NCI-H524 treated with DMSO at 0.1 percent for 48 hours (cell line): ENCODE measurements at places on chromosomes 1 and 21.

DNA sequence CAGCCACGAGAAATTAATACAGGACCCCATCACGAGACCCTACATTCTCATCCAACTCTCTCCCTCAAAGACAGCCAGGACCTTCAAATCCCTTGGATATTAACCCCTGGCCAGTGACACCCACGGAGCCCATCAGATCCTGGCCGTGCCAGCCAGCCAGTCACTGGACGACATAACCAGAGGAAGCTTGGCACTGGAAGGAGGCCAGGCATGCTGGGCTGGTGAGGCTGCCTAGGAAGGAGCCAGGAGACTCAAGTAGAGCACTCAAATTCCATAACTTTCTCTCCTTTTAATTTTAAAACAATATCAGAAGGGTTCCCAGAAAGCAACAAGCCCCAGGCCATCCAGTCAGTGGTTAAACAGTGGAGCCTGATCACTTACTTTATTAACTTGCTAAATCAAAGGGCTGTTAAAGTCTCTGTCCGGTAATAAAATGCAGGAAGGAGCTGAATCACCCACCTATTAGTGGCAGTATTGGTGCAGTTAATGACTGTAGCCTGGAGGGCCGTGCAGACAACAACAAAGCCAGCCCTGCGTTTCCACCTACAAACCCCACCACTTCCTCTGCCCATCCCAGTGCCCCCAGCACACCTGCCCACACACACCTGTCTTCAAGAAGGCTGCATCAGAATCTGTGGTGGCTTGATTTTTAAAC, 78.0 kb downstream of the HIVEP3 start:
- DNase-seq, result no peak

GRCh38 chr1:202951437-202951836, 6.7 kb downstream of the ADIPOR1 start:
- DNase-seq, result no peak

DNA sequence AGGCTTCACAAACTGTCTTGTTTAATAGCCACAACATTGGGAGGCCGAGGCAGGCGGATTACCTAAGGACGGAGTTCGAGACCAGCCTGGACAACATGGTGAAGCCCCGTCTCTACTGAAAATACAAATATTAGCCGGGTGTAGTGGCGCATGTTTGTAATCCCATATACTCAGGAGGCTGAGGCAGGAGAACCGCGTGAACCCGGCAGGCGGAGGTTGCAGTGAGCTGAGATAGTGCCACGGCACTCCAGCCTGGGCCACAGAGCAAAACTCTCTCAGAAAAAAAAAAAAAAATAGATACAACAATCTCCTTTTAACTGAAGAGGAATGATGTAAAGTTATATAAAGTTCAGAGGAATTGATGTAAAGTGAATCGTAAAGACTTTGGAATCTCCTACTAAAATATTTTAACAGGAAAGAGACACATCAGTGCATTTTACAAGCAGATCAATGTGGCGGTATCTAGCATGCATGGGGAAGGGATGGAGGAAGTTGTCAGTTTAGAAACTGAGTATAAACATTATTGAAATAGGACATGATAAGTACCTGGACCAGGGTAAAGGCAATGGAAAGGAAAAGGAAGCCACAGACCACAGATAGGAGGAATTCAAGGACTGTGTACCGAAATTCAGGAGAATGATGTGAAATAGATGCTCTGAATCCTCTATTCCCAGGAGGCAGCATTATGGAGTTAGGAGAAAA, 41.5 kb downstream of the PTPRC start:
- DNase-seq, result no peak

DNA sequence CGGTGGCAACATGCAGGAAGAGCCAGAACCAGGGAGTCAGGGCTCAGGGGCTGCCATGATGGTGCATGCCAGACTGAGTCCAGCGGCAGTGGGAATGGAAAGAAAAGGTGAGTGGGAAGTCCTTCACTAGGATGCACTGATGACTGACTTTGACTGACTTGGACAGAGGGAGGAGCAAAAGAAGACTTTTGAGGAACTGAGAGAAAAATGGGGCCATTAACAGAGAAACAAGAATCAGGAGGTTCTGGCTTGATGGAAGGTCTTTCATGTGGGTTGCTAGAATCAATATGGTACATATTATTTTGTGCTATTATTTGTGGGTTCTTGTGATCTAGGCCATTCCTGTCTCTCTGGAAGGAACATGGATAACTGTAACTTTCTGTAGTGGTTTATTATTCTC, 454.6 kb upstream of the PROX1 start:
- no peak for DNase-seq

- no peak for DNase-seq
Observed at GRCh38 chr1:117942293-117942692, 12.8 kb downstream of the WDR3 start.

DNA sequence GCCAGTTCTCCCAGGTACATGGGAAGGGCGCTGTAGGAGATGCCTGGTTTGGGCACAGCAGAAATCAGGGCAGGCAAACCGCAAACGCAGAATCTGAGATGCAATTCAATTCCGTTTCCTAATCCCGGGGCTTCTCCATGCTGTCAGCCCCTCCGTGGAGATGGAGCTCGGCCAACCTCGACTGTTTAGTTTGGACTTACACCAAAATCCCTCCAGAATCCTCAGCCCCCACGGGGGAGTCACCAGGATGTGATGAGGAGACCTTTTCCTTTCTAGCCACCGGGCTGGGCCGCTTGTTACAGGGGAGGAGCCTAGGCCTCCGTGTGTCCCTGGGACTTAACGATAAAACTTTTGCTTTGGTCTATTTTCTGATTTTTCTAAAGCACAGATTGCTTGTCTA, 7.9 kb downstream of the SLC2A7 start:
- DNase-seq, result no peak
